ENCODE measurements at places on chromosomes 2 and 18.

DNA sequence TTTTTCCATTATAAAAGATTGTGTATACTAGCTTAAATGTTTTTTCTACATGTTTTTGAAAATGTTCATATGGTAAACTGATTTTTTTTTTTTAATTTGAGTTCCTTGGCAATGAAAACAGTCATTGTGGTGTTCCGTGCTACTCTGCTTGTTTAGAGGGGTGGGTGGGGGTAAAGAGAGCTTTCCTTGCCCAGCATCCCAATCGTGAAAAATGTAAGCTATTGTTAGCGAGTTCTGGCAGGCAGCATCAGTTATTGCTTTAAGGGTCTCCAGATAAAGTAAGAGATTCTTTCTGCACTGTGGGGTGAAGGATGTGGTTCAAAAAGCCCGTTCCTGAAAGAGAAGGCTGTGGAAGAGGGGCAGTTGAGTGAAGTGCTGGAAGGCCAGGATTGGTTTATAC lies 118.4 kb downstream of the TANC1 start:
- DNase-seq, result no peak

- no peak for DNase-seq
These were observed 247.8 kb downstream of the EIPR1 start for GRCh38 chr2:3129867-3130266.

DNA sequence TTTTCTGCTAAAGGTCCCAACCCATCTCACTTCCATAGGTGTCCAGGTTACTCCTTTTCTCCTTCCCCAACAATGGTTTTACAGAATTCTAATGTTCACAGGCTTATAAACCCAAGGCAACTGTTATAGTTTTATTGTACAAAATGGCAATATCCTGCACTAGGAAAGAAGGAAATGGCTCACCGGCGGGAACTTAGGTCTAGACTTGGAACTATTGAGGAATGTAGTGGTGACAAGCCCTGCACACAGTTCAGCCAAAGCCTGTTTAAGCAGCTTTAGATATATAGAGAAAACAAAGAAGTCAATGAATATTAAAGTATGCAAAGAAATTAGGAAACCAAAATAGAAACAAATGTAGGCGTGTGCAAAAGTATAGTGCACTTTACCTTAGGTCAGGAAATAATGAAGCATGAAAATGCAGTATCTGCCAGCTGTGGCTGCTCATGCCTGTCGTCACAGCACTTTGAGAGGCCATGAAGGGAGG lies 22.7 kb upstream of the KCNG3 start:
- no peak for DNase-seq

DNA sequence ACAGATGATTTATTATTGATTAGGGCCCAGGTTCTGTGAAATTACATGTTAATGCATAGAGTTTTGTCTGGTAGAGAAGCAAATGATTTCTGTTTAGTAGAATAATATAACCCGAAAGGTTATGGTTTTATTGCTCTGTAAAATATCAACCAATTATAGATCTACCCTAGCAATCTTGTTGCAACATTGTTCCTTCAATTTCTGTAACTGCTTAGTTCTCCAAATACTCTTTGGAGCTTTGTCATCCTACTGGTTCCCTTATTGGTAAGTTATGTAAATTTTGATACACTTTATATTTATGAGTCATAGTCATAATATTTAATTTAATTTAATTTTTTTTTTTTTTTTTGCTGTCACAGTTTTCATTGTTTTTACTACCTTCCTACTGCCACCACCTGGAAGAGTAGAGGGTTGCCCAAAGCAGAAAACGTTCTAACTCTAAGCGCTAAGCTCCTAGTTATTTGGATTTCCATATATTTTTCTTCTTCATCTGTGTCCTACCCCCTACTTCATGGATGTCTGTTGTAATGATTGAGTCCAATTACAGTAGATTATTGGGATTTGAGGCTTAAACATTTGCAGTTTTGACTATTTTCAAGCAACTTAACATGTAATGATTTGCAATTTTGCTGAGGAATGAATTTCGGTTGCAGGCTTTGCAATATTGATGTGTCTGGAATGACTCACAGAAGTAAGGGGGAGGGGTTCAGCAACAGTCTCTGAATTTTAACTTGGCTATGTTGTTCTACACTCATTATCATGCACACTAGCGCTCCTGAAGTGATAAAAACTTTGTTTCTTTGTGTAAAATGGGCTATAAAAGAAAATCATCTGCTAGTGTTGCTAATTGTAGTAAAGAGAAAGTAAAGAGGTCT lies 51.1 kb downstream of the NABP1 start:
- DNase-seq, result no peak

Data from glomerular endothelial cell (primary cell).